ENCODE measurements at places on chromosomes 3 and 15.

DNA sequence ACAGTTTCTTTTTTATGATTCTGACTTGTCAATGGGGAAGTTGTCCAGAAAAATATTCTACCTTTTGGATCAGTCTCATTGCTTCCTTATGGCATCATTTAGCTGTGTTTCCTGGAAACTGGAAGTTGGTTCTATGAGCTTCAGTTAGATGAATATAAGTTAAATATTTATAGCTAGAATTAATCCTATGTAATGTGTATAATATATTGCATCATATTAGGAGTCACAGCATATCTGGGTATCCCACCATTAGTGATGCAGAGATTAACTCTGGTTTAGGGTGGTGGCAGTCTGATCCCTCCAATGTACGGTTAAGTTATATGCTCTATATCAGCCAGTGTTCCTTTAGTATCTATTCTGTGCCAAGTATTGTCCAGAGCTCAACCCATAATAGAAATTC lies 19.3 kb downstream of the KLHL24 start:
- no peak for DNase-seq

- no peak for DNase-seq
These were observed 6.1 kb downstream of the FXR1 start for GRCh38 chr3:180918542-180918941.

- DNase-seq, result peak; percentile 4
These were observed 841 bp downstream of the POGLUT1 start for GRCh38 chr3:119469418-119470189.

DNA sequence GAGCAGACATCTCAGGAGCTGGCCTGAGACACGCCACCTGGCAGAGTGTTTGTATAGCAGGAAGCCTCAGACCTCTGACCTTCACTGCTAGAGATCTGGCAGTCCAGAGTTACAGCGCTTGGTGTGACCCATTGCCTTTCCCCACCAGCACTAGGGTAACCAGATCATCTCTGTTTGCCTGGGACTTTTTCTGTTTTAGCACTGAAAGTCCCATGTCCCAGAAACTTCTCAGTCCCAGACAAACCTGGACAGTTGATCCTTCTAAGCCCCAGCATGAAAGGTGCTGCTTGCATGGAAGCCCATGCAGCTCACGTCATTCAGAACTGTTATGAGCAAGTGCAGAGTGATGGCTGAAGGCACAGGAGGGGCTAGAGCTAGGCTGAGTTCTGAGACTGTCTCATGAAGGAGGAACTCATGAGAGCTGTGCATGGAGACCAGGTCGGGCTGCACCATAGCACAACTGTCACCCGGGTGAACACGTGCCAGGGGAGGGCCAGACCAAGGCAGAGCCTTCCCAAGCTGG lies 18.2 kb upstream of the AHSG start:
- no peak for DNase-seq

DNA sequence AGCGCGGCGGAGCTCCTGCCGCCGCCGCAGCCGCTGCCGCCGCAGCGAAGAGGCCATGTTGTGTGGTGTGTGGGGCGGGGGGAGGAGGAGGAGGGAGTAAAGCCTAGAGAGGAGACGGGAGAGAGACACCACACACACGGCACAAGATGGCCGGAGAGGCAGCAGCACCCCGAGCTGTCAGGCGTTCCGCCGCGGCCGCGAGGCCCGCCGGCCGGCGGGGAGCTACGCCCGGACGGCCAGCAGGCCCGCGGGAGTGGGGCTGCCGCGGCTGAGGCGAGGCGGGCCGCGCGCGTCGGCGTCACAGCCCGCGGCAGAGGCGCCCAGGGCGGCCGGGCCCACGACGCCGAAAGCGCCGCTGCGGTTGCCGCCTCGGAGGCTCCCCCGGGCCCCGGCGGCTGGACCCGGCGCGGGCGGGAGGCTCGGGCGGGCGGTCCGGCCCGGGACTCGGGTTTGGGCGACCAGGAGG lies 17.4 kb upstream of the CHD2 start:
- no peak for DNase-seq

DNA sequence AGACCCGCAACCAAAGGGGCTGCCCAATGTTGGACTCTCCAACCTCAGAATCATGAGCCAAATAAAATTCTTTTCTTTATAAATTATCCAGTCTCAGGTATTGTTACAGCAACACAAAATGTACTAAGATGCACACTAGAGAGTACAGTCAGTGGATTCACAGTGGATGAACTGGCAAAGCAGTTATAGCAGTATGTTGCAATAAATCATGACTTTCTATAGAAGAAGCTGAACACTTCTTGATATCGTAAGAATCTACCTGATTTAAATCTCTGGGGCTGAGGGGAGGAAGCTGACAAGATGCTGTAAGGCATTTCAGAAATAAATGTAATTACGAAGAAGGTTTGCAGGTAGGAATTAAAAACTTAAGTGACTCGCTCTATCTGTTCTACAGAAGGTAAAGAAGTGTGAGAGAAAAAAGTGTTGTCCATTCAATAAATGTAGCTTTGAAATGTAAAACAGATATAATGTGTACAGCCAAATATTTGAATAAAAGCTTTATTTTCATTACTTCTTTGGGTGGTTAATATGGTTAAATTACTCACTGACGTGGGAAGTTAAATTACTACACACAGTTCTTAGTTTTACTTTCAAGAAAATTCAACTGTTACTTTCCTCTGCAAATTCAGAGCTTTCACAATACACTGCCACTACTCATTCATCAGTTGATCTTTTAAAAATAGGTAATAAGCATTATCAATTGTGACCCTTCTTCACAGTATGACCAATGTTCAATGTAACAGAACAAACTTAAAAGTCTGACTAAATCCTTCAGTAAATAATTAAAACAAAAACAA lies 439.1 kb downstream of the SHQ1 start:
- DNase-seq, result no peak

- no peak for DNase-seq
These were observed 2.9 kb downstream of the MBNL1 start for GRCh38 chr3:152271501-152272236.

DNA sequence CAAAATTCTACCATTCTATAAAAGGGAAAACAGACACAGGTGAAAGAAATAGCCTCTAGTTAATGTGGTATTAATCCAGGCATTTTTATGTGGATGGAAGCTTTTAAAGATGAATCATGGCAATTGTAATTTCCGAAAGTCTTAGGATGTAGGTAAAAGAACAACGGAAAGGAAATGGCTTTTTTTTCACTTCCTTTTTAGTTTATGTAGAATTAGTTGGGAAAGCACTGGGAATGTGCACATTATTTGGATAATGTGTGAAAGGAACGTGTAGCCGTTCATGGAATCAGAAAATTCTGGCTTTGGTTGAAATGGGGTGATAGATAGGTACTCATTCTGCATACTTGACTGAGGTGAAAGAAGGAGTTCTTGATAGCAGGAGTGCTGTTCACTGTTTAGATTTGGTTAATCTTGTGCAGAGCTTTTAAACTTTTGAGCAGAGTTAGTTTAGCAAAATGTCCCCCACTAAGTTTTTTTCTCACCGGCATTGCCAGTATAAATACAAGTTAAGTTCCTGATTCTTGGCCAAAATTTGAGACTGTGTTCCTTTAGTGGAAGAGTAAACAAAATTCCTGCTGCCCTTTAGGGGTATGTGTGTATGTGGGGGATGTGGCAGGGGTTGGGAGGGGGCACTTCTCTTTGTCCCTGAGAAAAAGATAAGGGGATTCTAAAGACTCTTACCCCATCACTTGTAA lies 20.2 kb upstream of the UTS2B start:
- no peak for DNase-seq

Data from brain microvascular endothelial cell (primary cell).